ENCODE measurements at places on chromosomes 1 and 21. TPM values are rescaled to one million over a fixed set of nuclear protein-coding genes. Genes with fewer than 3 reads are reported as not detected.
A peak's percentile ranks its signal among the peaks of the same experiment; 100 is the strongest.

DNA sequence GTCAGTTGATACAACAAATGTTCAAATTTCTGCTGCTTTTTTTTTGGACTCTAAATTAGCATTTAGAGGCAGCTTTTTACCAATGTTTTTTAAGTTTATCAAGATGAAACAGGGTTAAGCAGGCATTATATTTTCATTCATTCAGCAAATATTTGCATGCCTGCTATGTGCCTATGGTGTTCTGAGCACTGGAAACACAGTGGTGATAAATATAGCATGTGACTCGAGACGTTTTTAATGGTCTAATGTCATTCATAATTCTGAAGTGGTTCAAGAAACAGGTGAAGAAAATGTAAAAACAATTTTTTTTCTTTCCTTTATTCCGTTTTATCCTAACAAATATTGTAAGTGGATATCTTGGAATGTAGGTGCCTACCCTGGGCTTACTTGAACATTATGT is 26.8 kb downstream of the NEK7 start:
- no peak for DNase-seq

DNA sequence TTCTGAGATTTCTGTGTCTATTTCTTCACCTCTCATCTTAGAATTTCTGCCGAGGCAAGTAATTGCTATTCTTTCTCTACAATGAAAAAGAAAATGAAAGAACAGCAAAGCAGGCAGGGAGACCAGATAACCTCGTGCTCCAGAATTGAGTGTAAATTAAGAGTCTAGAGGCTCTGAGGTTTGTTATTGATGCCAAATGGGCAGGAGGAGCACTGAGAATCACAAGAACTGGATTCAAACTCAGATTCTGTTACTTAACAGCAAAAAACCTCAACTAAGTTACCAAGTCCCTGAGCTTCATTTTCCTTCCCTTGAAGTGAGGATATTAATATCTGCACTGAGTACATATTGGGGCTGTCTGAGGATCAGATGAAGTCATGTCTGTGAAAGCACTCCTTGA is 5.5 kb upstream of the DDR2 start:
- peak; percentile 77 for DNase-seq

DNA sequence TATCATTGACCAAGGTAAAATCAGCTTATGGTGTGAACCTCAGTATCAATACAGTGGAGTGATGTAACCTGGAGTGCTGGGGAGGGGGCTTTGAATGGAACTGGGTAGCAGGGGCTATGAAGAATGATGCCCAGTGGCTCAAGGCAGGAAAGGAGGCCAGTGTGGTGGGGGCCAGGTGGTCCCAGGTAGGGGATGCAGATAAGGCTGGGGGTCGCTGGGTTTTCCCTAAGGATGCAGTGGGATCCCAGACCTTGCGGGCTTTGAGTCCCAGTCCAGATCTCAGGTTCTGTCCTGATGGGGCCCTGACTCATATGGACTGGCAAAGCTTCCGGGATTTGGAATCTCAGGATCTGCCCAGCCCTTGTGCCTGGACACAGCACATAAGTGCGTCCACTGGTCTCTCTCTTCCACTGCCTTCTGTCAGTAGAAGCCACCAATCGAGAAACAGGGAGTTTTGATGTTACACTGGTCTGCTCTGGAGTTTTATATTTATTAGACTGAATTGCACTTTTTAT is 52.0 kb downstream of the S100B start:
- no peak for DNase-seq

LCE6A gene
- not detected for total RNA-seq

NIBAN1 gene
- 50.5 TPM for total RNA-seq

LCE1F gene
- not detected for total RNA-seq

HMGN1 gene
- 213 TPM for total RNA-seq
